ENCODE measurements at places on chromosomes 13 and 19.

GRCh38 chr13:95564091-95564490 is 11.6 kb downstream of the CLDN10 start:
- DNase-seq = no peak

GRCh38 chr13:97904059-97904458 is 49.4 kb upstream of the IPO5 start:
- DNase-seq = no peak

DNA sequence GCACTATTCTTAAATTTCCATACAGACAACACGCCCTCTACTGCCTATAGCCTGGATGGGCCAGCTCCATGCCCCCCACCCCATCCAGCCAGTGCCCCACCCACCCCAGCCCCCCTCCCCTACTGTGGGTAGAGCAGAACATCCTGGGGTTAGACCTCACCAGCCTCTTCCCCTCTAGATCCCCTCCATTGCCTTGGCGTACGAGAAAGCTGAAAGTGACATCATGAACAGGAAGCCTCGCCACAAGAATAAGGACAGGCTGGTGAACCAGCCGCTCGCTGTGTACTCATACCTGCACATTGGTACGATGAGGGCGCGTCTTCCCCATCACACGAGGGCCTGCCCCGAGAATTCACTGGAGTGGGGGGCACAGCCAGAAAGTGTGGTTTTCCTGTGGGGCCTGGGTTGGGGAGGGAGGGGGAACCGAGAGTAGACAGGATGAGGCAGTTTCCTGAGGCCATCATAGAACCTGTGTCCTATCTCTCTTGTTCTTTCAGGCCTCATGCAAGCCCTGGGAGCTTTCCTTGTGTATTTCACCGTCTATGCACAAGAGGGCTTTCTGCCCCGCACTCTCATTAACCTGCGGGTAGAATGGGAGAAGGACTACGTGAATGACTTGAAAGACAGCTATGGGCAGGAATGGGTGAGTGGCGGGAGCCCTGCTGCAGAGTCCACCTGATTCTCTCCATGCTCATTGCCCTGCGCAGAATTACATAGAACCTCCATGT is 29.1 kb downstream of the ATP12A start:
- no peak for DNase-seq

DNA sequence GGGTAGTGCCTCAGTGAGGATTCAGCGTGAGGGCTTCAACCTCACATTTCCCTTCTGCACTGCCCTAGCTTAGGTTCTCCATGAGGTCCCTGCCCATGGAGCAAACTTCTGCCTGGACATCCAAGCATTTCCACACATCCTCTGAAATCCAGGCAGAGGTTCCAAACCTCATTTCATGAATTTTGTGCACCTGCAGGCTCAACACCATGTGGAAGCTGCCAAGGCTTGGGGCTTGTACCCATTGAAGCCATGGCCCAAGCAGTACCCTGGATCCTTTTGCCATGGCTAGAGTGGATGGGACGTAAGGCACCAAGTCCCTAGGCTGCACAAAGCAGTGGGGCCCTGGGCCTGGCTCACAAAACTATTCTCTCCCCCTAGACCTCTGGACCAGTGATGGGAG is 877.1 kb upstream of the KLHL1 start:
- DNase-seq = peak; percentile 41

DNA sequence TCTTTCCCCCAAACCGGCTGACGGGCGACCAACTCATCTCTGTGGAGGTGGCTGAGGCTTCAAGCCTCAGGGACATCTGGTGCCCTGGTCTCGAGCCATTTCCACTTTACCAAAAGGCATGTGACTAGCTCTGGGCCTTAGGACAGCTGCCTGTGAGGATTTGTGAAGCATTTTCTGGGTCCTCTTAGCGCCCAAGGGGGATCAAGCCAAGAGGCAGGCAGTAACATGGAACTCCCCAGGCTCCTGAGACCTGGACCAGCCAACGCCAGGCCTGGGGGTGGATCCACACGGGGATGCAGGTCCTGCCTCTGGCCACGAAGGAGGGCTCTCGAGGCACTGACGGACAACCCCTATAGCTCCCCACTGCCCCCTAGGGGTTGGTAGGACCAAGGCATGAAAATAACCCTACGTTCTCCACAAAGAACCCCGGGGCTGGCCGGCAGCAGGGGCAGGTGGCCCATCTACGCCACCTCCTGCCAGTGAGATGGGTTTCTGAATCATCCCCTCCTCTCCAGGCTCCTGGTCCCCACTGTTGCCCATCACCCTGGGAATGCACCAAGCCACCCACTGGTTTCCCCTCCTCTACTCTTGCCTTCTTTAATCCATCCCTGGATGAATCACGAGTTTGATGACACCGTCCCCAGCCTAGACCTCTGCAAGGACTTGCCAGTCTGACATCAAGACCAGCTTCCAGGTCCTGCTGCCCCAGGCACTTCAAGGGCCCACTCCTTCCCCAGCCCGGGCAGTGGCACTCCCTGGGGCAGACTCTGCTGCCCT is 7.0 kb upstream of the MYDGF start:
- DNase-seq = no peak

DNA sequence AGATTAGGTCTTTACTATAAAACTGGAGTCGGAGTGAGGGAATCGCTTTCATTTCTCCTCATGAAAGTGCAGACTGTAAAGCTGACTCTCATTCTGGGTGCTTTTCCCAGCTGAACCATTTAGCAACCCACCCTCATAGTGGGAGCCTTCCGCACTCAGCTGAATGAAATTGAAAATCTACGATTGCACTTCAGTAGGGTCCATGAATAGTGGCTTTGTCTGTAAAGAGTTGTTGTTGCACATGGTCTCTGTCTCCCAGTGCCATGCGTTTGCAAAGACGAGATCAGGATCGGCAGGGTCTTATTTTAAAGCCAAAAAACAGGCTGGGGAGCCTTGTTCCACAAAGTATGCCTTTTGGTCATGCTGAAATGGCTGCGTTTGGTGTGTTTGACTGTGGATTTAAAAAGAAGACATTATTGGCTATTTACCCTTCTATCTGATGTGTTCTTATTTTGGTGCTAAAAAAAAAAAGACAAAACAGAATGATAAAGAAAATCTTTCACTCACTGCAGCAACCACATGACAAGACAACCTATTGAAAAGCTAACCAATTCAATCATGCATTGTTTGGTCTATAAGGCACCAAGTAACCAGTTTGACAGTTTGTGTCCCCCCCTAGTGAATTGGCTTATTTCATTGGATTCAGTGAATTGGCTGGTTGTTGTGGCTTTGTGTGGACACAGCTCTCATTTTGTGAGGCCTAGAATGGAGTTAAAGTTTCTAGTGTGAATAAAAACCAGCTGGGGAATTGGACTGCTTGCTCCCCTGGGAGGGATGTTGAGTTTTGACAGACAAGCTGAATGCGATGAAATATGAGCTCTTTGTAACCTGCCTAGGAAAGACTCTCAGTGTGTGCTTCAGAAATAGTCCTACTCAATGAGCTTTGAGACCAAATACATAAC is 65.6 kb downstream of the ARHGAP35 start:
- DNase-seq = no peak

GRCh38 chr19:5789886-5790558 is 941 bp downstream of the DUS3L start:
- peak; percentile 85 for DNase-seq

DNA sequence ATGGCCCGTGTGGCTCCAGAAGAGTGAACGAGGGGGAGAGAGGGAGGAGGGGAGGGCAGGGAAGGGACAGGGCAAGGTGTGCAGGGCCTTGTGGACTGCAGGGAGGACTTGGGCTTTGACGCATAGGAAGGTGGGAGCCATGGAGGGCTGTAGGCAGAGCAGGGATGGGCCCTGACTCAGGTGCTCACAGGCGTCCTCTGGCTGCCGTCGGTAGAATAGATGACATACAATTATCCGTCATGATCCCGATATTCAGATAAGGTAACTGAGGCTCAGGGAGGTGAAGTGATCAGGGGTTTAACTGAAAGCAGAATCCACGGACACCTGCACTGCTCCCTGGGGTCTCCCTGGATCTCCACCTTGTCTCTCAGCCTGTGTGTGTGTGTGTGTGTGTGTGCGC is 3.4 kb downstream of the C3 start:
- no peak for DNase-seq

- DNase-seq = no peak
Observed at GRCh38 chr13:39037410-39037879, 444 bp downstream of the PROSER1 start.

- no peak for DNase-seq
Observed at GRCh38 chr13:87941226-87941625, 270.1 kb downstream of the SLITRK5 start.

GRCh38 chr13:73754241-73754640 is 380.0 kb downstream of the KLF12 start:
- DNase-seq = no peak

GRCh38 chr19:18321734-18322102 is 1.2 kb downstream of the LSM4 start:
- DNase-seq = no peak

GRCh38 chr13:47545201-47546024 is 455.7 kb downstream of the SUCLA2 start:
- no peak for DNase-seq

GRCh38 chr19:1249990-1250436 is 1.6 kb downstream of the MIDN start:
- DNase-seq = no peak

- DNase-seq = no peak
Observed at GRCh38 chr19:803099-803561, 5.9 kb downstream of the PTBP1 start.

- DNase-seq = no peak
Observed at GRCh38 chr13:98490195-98490836, 86.6 kb downstream of the STK24 start.

GRCh38 chr19:15062036-15062435 is 12.8 kb downstream of the CASP14 start:
- no peak for DNase-seq

All from spleen (tissue), 13 donors.